ENCODE measurements at places on chromosomes 12 and 14. TPM values are rescaled to one million over a fixed set of nuclear protein-coding genes. Genes with fewer than 3 reads are reported as not detected.

The AICDA gene
- total RNA-seq = not detected

The FAM177A1 gene
- 48.4 TPM for total RNA-seq

The SLC25A21 gene
- 0.18 TPM for total RNA-seq

The CKAP4 gene
- 177 TPM for total RNA-seq

The CCDC38 gene
- not detected for total RNA-seq

The SERPINA9 gene
- total RNA-seq = not detected

The SMAGP gene
- total RNA-seq = 24.7 TPM

The DLGAP5 gene
- total RNA-seq = 7.8 TPM

The PTPRQ gene
- total RNA-seq = 0.16 TPM

The KICS2 gene
- total RNA-seq = 0.90 TPM

The PPP4R4 gene
- total RNA-seq = not detected

The PIGH gene
- total RNA-seq = 24.6 TPM

The CLEC4C gene
- total RNA-seq = not detected

The ARHGAP9 gene
- 2.9 TPM for total RNA-seq

The HPD gene
- 11.4 TPM for total RNA-seq

The VPS33A gene
- 10.5 TPM for total RNA-seq

The AKAP5 gene
- 0.36 TPM for total RNA-seq

The C14orf119 gene
- total RNA-seq = 37.9 TPM

The SYNDIG1L gene
- not detected for total RNA-seq

The KLHL33 gene
- total RNA-seq = 0.49 TPM

The SLC6A13 gene
- not detected for total RNA-seq

The LRRC10 gene
- total RNA-seq = not detected

The DLK1 gene
- not detected for total RNA-seq

The STAB2 gene
- total RNA-seq = not detected

The KLRK1 gene
- not detected for total RNA-seq

The CAPZA3 gene
- not detected for total RNA-seq

The SRRM4 gene
- total RNA-seq = not detected

The OR5AU1 gene
- total RNA-seq = not detected

The CPSF6 gene
- total RNA-seq = 15.2 TPM

The EIF2S3B gene
- 0.49 TPM for total RNA-seq

The MYL2 gene
- not detected for total RNA-seq

The SCARB1 gene
- 26.0 TPM for total RNA-seq

The AKAP3 gene
- 0.18 TPM for total RNA-seq

The POTEG gene
- not detected for total RNA-seq

The AGAP2 gene
- 0.32 TPM for total RNA-seq

The THAP2 gene
- 1.4 TPM for total RNA-seq

Data from cardiac atrium fibroblast (primary cell).